ENCODE measurements at places on chromosomes 5 and 9.

- DNase-seq, result no peak
These were observed 18.1 kb upstream of the LPCAT1 start for GRCh38 chr5:1541702-1542400.

DNA sequence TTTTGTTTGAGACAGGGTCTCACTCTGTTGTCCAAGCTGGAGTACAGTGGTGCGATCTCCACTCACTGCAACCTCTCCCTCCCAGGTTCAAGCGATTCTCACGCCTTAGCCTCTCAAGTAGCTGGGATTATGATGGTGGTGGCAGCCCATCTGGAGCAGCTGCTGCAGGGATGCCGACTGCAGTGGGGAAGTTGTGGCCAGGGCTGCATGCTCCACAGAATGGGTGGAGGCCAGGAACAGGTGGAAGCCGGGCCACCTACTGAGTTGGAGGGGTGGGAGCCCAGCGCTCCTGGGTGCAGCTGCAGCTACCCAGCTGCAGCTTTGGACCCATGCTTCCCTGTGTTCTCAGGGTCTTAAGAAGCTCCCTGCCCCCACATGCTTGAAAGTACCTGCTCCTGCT is 99.7 kb downstream of the SCAI start:
- DNase-seq, result no peak

DNA sequence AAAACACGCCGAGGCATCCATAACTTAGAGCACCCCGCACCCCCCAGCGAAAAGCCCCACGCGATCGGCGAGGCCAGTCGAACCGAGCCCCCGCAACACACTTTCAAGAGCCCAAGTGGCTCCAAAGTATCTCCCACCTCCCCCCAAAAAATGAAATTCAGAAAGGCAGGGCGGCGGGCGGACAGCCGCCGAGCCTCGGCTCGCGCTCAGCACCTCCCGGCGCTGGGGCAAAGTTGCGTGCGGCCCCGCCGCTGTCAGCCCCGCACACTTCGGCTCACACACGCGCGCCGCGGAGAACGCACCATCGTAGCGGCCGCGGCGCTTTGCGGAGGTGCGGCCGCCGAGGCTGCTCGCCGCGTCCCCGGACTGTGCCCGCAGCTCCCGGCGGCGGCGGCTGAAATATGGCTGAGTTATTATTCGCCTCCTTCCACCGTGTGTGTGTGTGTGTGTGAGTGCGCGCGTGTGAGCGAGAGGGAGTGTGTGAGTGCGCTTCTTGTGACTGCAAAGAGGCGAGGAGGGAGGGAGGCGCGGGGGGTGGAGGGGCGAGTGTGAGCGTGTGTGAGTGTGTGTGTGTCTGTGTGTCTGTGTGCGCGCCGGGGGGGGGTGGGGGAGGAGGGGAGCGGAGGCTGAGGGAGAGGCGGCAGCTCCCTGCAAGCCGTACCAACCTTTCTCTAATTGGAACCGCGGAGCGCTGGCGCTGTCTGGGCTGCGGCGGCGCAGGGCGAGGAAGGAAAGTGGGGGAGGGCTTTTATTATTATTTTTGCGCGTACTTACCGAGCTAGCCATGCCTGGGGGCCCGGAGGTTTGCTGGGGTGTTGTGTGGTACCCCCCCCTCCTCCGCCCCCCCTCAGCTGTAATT is 599 bp downstream of the MLLT3 start:
- DNase-seq, result peak; percentile 82

DNA sequence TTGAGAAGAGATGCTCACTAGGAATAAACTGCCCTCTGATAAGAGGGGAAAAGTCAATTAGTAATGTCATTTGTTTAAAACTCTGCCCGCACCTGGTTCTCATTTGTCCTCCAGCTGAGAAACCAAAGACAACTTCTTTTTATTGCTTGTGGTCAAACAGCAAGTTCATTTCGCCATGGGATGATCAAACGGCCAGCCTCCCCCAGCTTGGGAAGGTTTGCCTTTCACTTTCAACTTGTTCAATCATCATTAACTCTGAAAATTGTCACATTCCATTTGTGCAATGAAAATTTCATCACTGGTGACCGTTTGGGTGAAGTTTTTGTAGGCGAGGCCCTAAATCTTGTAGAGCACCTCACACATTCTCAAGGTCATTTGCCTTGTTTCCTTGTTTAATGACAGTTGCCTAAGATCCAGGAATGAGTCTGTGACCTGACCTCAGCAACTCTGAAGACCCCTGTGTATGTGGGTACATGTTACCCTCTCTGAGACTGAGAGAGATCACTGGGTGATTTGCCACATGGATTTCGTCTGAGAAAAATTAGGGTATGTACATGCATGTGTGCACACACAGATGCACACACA is 117.7 kb downstream of the MARCHF3 start:
- no peak for DNase-seq

GRCh38 chr5:87347841-87348240 is 64.9 kb downstream of the CCNH start:
- DNase-seq, result no peak

GRCh38 chr9:21506626-21507482 is 24.7 kb upstream of the IFNE start:
- no peak for DNase-seq

- no peak for DNase-seq
These were observed 70.0 kb downstream of the SECISBP2 start for GRCh38 chr9:89388084-89388867.

DNA sequence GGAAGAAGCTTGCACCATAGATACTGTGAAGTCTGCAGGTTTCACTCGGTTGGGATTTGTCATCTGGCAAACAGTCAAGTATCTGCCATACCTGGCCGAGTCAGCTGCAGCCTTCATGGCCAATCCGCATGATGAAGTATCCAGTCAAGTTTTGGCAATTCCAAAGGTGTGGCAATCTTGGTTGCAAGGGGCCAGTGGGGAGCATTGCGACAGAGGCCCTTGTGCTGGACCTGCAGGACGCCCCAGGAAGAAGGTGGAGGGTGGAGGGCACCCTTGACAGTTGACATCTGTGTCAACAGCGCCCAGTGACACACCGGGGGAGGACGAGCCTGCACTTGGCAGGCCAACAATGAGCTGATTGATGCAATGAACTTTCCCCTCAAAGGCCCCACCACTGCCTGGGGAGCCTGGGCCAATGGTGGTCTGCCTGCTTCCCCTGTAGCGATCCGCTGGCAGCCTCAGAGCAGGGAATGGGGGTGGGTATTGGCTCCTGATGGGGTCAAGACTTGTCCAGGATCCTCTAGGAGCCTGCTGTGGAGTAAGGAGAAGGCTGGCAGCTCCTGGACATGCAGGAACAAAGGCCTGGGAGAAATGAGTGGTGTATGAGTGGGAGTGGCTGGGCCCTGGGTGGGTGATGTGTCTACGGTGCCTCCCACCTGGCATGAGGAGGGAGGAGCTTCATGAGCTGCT is 122.8 kb upstream of the PITX1 start:
- DNase-seq, result no peak

DNA sequence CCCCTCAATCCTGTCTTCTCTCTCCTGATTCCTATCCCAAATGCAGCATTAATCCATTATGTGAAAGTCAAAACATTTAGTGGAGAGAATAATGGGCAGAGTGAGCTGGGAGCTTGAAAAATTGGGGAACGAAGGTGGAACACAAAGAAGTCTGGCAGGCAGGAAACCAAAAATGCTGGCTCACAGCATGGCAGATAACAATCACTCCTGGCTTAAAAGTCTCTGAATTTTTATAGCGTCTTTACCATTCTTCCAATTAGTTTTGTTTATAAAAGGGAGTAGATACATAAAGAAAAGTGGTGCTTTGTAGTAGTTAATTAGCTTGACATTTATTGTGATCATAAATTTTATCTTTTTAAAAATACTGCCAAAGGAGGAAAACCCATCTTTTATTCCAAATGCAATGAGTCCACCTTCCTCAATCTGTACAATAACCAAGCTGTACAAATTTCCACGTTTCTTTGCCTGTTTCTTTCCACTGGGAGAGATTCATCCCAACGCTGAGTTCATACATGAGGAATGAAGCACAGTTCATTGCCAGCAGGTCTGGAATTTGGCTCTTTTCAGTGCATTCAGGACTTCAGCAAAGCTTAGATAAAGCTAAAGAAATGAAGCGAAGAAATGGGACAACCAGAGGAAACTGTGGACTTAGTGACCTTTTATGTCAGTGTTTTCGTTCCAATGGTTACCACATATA is 174.7 kb downstream of the HMHB1 start:
- DNase-seq, result no peak

DNA sequence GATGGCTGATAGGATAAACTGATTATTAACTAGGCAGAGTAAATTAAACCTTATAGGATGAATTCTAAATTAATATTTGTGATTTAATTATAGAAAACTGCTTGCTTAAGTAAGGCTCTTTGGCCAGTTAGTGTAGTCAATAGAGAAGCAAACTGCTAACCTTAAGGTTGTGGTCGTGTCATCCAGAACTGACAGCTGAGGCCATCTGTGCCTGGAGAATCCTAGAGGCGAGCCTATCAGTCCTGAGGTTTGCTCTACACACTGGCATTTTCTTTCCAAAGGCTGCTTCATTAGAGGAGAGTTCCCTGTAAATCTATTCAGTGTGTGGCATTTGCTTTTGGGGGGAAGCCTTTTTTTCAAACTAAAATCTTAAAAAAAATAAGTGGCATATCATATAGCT is 169.2 kb downstream of the MEF2C start:
- no peak for DNase-seq

DNA sequence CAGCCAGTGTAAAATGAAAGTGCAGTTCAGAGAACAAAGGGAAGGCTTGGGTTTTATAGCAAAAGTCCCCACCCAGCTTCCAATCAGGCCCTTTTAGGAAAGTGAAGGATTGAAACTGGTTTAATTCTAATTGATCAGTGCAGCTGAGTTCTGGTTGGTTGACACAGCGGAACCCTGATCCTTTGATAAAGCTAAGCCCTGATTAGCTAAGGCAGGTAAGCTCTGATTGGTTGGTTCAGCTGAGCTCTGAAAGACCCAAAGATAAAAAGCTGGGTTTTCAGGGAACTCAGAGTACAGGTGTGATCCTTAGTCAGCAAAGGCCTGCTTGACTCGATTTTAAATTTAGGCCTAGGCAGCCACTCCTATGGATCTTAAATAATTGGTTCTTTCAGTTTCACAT is 70.8 kb upstream of the PRRC1 start:
- no peak for DNase-seq

- DNase-seq, result no peak
These were observed 249.7 kb upstream of the ZNF462 start for GRCh38 chr9:106613250-106613737.

DNA sequence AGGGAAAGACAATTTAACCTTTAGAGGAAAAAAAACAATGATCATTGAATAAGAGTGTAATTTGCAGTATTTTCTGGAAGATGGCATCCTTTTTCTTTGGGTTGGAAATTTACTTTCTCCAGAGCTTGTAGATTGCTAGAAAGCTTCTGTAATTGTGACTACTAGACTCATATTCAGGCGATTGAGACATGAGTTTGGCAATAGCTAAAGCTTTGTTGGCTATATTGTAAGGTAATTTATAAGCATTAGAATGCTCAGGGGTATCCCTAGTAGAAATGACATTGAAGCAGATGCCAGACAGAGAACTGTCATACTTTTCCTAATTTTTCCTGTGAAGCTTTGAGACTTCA is 115.3 kb downstream of the UNC13B start:
- no peak for DNase-seq

- DNase-seq, result no peak
These were observed 69.4 kb upstream of the MEF2C start for GRCh38 chr5:88952344-88952743.

- no peak for DNase-seq
These were observed 19.1 kb upstream of the ADCY2 start for GRCh38 chr5:7376871-7377270.

DNA sequence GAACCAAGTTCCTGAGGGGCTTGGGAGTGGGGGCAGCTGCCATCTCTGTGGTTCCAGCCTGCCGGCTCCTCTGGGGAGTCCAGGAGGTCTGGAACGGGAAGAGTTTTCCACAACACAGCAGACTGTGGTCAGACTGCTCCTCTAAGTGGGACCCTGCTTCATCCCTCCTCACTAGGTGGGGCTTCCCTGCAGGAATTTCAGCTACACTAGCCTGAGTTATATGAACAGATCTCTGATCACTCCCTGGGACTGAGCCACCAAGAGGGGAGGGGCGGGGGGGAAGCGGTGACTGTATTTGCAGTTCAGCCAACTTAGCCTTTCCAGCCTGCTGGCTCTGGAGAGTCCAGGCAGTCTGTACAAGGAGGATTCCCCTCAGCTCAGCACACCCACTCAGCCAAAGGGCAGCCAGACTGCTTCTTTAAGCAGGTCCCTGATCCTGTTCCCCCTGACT is 19.4 kb downstream of the DTWD2 start:
- DNase-seq, result no peak

DNA sequence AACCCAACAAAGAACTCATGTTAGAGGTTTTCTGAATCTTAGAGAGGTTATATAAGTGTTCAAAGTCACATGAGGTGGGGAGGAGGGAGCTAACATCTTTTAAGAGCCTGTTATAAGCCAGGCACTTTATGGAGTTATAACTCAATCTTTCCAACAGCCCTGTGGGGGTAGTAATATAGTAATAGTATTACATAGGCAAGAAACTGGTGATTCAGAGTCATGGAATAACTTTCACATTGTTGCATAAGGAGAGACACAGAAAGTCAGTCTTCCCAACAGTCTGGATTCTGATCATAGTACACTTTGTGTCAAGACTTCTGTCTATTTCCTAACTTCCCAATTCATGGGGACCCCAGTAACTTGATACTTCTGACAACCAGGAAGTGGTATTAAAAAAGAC is 89.2 kb downstream of the ACER2 start:
- no peak for DNase-seq

GRCh38 chr5:168005093-168005492 is 286.4 kb upstream of the WWC1 start:
- DNase-seq, result no peak

GRCh38 chr5:52468976-52469375 is 318.7 kb upstream of the ITGA1 start:
- no peak for DNase-seq

DNA sequence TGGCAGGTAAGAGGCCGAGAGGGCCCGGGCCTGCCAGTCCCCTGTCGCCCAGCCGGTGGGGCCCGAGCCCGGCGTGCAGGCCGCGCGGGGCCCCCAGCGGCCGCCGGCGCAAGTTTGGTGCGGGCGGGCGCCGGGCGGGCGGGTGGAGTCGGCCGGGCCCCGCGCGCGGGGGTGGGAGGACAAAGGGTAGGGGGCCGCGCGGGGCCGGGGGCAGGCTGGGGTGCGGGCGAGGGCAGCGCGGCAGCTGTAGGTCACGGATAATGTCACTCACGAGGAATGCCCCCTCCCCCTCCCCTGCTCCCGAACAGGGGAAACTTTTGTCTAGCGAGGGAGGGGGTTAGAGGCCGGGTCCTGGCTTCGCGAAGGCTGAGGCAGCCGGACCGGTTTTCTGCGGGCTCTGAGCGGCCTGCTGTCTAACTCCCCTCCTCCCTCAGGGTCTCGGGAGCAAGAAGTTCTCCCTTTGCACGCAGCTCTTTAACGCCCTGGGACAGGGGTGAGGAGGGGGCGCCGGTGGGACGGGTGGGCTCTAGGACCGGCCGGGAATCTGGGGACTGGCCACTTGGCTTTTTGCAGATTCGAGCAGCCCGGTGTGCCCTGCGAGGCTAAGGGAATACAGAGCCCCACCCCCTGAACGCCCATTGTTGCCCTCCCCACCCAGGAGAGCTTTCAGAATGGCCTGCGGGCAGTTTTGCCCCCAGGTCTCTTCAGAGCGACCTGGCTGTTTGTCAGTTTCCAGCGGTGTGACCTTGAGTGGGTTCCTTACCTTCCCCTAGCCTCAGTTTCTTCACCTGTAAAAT is 21.3 kb upstream of the NDST1 start:
- DNase-seq, result peak; percentile 28
